ENCODE measurements at places on chromosomes 16 and 17. TPM values are rescaled to one million over a fixed set of nuclear protein-coding genes. Genes with fewer than 3 reads are reported as not detected.

DNA sequence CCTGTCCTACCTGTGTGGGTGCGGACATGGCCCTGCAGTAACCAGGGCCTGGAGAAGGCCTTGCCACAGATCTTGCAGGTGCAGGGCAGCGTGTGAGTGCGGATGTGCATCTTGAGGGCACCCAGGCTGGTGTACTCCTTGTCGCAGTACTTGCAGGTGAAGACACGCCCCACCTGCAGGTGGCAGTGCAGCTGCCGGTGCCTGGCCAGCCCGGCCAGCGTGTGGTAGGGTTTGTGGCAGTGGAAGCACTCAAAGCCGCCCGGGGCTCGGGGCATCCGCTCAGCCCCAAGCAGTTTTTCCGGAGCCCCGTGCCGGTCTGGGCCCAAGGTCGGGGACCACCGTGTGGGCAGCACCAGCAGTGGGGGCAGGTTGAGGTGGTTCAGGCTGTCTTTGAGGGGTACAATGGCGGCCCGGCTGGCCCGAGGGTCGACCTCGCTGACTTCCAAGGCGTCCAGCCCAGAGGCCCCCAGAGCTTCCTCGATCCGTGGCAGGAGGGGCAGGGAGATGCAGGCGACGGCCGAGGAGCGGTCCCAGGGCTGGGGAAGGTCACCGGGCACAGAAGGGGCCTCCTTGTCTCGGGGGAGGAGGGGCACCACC lies 5.1 kb downstream of the SNAI3 start:
- H3K27me3 ChIP-seq, result no peaks in the 10 kb centered on the region
- H3K36me3 ChIP-seq, result peaks cover 2% of the 10 kb centered on the region
- peak overlapping the region; percentile 95 for H3K27ac ChIP-seq
- H3K4me3 ChIP-seq, result peak overlapping the region; percentile 65
- DNase-seq, result peak; percentile 73

DNA sequence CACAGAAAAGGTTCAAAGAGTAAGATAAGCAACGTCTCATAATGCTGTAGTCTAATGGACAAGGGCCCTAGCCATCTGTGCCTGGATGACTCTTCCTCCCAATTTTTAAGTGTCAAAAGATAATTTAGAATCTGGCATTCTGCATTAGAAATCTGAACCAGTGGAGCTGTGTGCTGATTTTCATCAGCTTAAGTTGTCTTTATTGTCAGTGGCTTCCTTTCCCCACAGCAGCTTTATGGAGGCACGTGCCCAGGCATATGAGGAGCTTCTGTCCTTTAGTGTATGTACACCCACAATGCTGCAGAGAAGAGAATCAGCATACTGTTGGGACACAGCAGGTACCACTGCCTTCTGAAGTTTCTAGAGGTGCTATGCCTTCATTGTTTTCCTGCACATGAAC lies 37.9 kb downstream of the HEATR6 start:
- peaks cover 8% of the 10 kb centered on the region for H3K27me3 ChIP-seq
- DNase-seq, result no peak
- H3K36me3 ChIP-seq, result peaks cover 16% of the 10 kb centered on the region
- no peak overlapping the region for H3K27ac ChIP-seq
- peaks cover 5% of the 10 kb centered on the region for H3K4me1 ChIP-seq

The DLX4 gene
- total RNA-seq, result 0.43 TPM

DNA sequence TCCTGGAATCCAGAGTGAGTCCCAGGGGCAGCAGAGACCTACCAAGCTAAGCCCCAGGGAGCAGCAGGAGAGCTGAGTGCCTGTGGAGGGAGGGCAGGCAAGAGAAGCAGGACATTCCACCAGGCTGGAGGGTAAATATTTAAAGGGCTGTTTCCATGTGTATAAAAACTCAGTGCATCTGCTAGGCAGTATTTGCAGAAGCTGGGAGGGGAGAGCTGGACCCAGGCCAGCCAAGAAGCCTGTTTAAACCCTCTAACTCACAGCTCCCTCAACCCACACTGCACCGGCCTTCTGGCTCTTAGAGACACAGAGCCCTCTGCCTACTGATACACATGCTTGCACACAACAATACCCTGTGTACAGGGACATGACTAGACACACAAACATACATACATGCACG lies 22.5 kb upstream of the TMEM132E start:
- no peaks in the 10 kb centered on the region for H3K36me3 ChIP-seq
- no peak for DNase-seq
- H3K4me1 ChIP-seq, result no peaks in the 10 kb centered on the region
- no peak overlapping the region for H3K4me3 ChIP-seq
- H3K27ac ChIP-seq, result no peak overlapping the region

The CDH16 gene
- not detected for total RNA-seq

The PPM1E gene
- not detected for total RNA-seq

- H3K36me3 ChIP-seq, result no peaks in the 10 kb centered on the region
- DNase-seq, result no peak
- H3K27ac ChIP-seq, result no peak overlapping the region
- peaks cover 7% of the 10 kb centered on the region for H3K27me3 ChIP-seq
Observed at GRCh38 chr17:33486135-33486885, 193.2 kb upstream of the ASIC2 start.

The MGAT5B gene
- not detected for total RNA-seq

DNA sequence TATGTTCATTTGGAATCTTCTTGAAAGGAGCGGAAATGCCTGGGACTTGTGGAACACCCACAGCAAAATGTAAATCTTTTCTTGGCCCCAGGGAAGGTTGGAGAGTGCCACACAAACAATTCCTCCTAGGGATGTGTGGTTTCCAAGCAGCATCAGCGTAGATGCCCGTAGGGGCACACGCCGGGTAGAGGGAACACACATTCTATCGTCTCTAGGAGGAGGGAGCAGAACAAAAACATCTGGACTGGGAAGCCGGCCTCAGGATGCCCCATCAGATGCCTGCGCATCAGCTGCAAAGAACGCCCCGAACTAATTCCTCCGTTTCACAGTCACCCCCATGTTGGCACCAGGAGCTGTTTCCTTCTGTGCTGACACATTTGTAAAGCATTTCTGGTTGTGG lies 357.9 kb upstream of the ZFHX3 start:
- no peaks in the 10 kb centered on the region for H3K27me3 ChIP-seq
- H3K4me1 ChIP-seq, result no peaks in the 10 kb centered on the region
- H3K4me3 ChIP-seq, result no peak overlapping the region
- DNase-seq, result no peak
- H3K36me3 ChIP-seq, result no peaks in the 10 kb centered on the region

DNA sequence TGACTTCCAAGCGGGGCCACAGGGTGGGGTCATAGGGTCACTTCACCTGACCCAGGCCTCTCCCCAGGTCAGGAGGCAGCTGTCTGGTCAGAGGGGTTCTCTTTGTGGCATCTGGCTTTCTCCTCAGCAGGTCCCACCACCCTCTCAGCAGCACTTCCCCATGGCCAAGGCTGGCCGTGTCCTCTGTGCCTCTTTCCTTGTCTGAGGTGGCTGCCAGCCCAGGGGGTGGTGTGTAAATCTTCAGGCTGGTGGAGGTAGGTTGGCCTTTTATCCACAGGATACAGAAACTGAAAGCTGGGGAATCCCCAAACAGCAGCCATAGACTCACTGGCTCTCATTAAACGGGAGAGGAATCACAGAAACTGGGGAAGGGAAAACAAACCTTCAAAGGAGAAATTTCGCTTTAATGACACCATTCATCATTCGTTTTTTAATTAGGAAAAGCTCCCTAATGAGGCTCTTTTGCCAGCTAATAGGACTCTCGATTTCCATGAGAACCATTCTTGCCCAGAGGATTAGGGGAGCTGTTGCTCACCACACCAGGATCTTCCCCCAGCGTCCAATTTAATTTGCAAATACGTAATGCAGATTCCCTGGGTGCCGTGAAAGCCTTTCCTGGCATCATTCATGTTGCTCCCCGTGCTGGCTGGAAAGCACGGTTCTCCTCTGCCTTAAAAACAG lies 18.0 kb downstream of the C17orf75 start:
- H3K27me3 ChIP-seq, result no peaks in the 10 kb centered on the region
- peak overlapping the region; percentile 8 for H3K27ac ChIP-seq
- H3K36me3 ChIP-seq, result no peaks in the 10 kb centered on the region

The SLC46A1 gene
- 2.1 TPM for total RNA-seq

GRCh38 chr16:62665269-62665668 lies 629.0 kb upstream of the CDH8 start:
- H3K4me1 ChIP-seq, result no peaks in the 10 kb centered on the region
- H3K27me3 ChIP-seq, result no peaks in the 10 kb centered on the region
- no peaks in the 10 kb centered on the region for H3K36me3 ChIP-seq
- H3K27ac ChIP-seq, result no peak overlapping the region
- no peak overlapping the region for H3K4me3 ChIP-seq

- H3K4me1 ChIP-seq, result peaks cover 8% of the 10 kb centered on the region
- no peak overlapping the region for H3K27ac ChIP-seq
- no peaks in the 10 kb centered on the region for H3K27me3 ChIP-seq
- no peak for DNase-seq
- H3K36me3 ChIP-seq, result no peaks in the 10 kb centered on the region
- no peak overlapping the region for H3K4me3 ChIP-seq
Observed at GRCh38 chr17:69043098-69043734, 17.5 kb downstream of the ABCA9 start.

DNA sequence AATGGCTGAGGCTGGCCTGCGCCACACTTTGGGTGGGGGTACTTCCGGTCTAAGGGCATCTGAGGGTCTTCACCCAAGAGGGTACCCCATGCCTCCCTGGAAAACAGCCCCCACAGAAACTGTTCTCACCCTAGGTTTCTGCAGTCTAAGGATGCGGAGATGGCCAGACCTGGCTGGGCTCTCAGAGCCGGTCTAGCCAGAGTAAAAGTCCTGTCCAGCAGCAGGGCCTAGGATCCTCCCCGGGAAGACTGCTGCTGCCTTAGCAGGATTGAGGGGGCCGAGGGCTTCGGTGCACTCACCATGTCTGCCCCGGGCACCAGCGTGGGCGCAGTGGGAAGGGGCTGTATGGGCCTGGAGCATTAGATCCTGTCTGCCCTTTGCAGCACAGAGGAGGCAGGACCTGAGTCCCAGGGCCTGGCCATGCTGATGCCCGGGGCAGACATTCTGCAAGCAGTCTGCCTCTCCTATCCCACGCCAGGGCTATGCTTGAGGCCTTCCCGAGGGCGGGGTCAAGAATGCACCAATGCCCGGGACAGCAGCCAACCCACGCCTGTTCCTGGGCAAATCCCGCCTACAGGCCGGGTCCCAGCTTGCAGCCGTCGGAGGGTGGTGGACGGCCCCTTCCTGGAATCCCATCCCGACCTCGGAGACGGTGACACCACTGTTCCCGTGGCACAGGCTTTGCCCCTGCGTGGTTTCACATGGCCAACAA lies 54.7 kb downstream of the CBFA2T3 start:
- H3K27me3 ChIP-seq, result peaks cover 1% of the 10 kb centered on the region
- no peak overlapping the region for H3K4me3 ChIP-seq
- no peak overlapping the region for H3K27ac ChIP-seq
- H3K4me1 ChIP-seq, result peaks cover 8% of the 10 kb centered on the region

- H3K4me1 ChIP-seq, result no peaks in the 10 kb centered on the region
- H3K27ac ChIP-seq, result no peak overlapping the region
- no peak for DNase-seq
- H3K4me3 ChIP-seq, result no peak overlapping the region
- H3K27me3 ChIP-seq, result peaks cover 8% of the 10 kb centered on the region
- no peaks in the 10 kb centered on the region for H3K36me3 ChIP-seq
Observed at GRCh38 chr16:1279945-1280589, 24.2 kb downstream of the TPSD1 start.

The TBX6 gene
- 2.5 TPM for total RNA-seq

The ABCC11 gene
- total RNA-seq, result 0.54 TPM

DNA sequence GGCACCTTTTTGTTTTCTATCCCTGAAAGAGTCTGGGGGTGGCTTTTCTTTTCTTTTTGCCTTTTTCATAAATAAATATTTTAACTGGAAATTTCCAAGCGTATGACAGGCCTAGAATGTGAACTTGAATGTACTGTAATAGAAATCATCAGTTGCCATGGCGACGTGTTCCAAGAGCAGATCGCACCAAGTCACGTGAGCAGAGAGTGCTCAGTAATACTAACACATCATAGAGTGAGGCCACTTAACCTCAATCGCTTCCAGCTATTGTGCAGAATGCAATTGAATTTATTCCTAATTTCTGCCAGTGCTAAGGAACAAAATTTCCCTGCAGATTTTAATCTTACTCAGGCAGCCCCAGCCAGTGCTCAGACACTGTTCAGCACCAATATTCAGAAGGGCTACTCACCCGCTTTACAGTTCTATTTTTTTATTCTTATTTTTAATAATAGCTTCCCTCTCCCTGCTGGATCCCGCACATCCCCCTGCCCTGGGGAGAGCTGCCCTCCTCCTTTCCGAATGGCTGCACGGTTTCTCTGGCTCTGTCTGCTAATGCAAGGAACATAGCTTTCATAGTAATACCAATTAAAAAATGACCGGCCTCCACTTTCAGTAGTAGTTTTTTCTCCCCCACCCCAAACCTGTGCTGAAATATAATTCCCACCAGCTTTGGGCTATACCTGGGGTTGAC lies 26.2 kb upstream of the PMFBP1 start:
- H3K27me3 ChIP-seq, result peaks cover under 1% of the 10 kb centered on the region
- H3K4me1 ChIP-seq, result peaks cover 2% of the 10 kb centered on the region
- H3K27ac ChIP-seq, result no peak overlapping the region
- no peak overlapping the region for H3K4me3 ChIP-seq

- peak; percentile 28 for DNase-seq
- H3K4me1 ChIP-seq, result no peaks in the 10 kb centered on the region
- no peaks in the 10 kb centered on the region for H3K36me3 ChIP-seq
- H3K27me3 ChIP-seq, result no peaks in the 10 kb centered on the region
Observed at GRCh38 chr17:78438271-78438691, 59.8 kb downstream of the PGS1 start.

DNA sequence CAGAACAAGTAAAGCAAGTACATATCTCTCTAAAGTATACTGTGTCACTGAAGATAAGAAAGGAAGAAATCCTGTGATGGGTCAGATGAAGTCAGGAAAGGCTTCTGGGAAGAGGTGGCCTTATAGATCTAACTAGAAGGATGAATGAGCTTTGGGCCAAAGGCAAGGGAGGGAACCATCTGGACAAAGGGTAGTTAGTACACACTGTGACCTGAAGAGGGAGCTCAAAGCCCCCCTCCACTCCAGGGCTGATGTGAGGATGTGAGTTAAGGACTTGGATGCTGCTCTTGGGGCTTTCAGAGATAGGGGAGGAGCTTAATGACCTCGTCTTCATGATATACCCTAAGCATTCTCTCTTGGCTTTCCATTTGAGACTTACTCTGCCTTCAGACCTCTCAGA lies 185.3 kb upstream of the CACNG3 start:
- peaks cover 3% of the 10 kb centered on the region for H3K36me3 ChIP-seq
- H3K4me1 ChIP-seq, result peaks cover 31% of the 10 kb centered on the region
- H3K27ac ChIP-seq, result no peak overlapping the region
- DNase-seq, result peak; percentile 55

The TEKT5 gene
- 0.16 TPM for total RNA-seq

- no peak for DNase-seq
- H3K27ac ChIP-seq, result no peak overlapping the region
- no peak overlapping the region for H3K4me3 ChIP-seq
- peaks cover 6% of the 10 kb centered on the region for H3K4me1 ChIP-seq
Observed at GRCh38 chr17:79080761-79081290, 6.2 kb downstream of the ENGASE start.

The SLFN12 gene
- total RNA-seq, result 5.1 TPM

GRCh38 chr17:55160501-55160900 lies 104.3 kb upstream of the HLF start:
- H3K27ac ChIP-seq, result no peak overlapping the region
- no peaks in the 10 kb centered on the region for H3K4me1 ChIP-seq
- no peak for DNase-seq

The NOG gene
- total RNA-seq, result 25.8 TPM

The TNS4 gene
- 5.8 TPM for total RNA-seq

GRCh38 chr17:44308320-44308818 lies at the start of gene RUNDC3A:
Gene RUNDC3A, plus strand, starts transcription at chr17:44308601. Its CDS starts 232 bp downstream, at chr17:44308833.
- DNase-seq, result peak; percentile 87
- peaks cover 9% of the 10 kb centered on the region for H3K4me1 ChIP-seq
- no peaks in the 10 kb centered on the region for H3K36me3 ChIP-seq
- peaks cover 18% of the 10 kb centered on the region for H3K27me3 ChIP-seq
- H3K4me3 ChIP-seq, result peak within 1 kb of the TSS; percentile 27

Data from activated CD8-positive, alpha-beta T cell treated with anti-CD3 and anti-CD28 coated beads for 36 hours (primary cell).